ENCODE measurements at places on chromosomes 3 and 15.

GRCh38 chr15:80822676-80823075 lies 43.5 kb downstream of the CEMIP start:
- DNase-seq: no peak

DNA sequence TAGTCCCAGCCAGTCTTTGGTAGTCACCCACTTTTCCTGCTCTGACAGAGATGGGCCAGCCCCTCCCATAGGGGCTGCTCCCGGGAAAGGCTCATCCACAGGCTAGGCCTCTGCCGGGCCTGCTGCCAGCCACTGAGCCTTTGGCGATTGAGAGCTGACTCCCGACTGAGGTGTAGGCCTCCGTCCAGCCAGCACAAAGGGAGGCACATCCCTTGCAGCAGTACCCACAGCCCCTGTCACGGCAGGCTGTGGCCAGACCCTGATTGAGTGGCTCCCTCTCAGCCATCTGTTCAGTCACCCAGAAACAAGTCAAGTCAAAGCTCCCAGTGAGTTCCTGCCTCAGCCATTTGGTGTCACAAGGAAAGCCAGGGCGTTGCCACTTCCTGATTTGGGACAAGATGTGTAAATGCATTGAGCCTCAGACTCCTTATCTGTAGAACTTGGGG lies 6.2 kb upstream of the PAK6 start:
- DNase-seq: peak; percentile 15

- no peak for DNase-seq
Measured at GRCh38 chr3:55879901-55880331, 392.8 kb upstream of the WNT5A start.

GRCh38 chr3:11138371-11138770 lies 15.9 kb upstream of the HRH1 start:
- no peak for DNase-seq

DNA sequence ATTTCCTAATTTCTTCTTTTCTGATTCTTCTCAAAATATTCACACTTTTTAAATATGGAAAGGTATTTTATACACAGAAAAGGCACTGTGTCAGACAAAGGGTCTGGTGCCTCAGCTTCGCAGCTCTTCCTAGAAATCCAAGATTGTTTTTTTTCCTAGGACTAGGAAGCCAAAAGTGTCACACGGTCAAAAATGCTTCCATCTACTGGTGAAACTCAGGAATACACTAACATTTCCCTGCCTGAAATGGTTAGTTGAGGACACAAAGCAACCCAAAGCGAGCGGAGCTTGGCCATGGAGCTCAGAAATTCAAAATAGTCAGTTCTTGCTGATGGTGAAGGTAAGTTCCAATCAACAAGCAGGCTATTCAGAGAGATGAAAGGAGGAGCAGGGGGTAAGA lies 426.5 kb upstream of the RASGRP1 start:
- no peak for DNase-seq

All from NCI-H1092 (cell line).